ENCODE measurements at places on chromosomes 1 and 21.

GRCh38 chr1:31828341-31828740 lies 12.5 kb upstream of the SPOCD1 start:
- no peak for DNase-seq

DNA sequence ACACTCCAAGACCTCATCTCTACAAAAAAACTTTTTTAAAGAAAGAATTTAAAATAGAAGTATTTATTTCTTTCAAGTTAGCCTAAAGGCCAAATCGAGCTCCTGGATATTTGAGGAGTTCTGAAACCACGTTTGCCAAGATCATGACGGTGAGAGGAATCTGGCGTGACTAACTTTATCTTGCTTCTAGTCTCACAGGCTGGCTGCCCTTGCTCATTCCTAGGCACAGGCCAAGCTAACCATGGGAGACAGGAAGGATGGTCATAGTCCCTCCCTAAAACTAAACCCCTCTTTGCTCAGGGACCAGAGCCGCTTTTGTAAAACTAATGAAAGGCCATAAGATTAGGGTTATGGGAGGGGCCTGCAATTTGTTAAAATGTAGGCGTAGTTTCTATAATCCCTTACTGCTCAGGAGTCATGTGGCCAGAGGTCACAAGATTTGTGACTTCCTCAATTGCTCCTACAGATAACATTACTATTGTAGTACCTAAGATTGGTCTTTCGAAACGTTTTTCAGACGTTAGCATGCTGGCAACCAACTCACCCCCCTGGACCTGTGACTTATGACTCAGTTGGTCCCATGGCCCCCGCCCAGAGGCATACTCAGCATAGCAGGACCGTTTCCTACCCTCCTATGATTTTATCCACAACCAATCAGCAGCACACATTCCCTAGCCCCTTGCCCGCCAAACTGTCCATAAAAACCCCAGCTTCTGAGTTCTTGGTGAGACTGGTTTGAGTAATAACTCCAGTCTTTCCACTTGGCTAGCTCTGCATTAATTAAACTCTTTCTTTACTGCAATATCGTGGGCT lies 425.0 kb downstream of the SMYD3 start:
- no peak for DNase-seq

- no peak for DNase-seq
Observed at GRCh38 chr1:92901126-92901525, 60.1 kb downstream of the DIPK1A start.

GRCh38 chr1:164320790-164321731 lies 237.9 kb upstream of the PBX1 start:
- no peak for DNase-seq

Data from activated CD8-positive, alpha-beta memory T cell treated with anti-CD3 and anti-CD28 coated beads for 48 hours (primary cell).